ENCODE measurements at places on chromosomes 1 and 21.

GRCh38 chr1:8219530-8219929, 98.4 kb upstream of the SLC45A1 start:
- DNase-seq: no peak

DNA sequence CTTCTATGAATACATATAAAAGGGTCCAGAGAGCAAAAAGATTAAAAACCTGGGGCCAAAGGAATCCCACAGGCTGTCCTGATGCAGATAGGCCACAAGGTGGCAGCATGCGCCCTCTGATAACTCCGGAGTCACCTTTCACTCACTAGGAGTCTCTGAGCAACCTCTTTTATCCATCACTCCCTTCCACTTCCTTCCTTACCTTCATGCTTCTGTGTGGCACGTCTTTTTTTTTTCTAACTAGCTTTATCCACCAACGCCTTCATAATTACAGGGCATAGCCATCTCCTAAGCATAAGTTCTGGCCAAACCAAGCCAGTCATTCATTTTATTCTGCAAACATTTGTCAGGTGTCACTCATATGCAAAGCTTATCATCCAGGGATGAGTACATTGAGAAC, 3.9 kb upstream of the PGLYRP4 start:
- DNase-seq: peak; percentile 7

DNA sequence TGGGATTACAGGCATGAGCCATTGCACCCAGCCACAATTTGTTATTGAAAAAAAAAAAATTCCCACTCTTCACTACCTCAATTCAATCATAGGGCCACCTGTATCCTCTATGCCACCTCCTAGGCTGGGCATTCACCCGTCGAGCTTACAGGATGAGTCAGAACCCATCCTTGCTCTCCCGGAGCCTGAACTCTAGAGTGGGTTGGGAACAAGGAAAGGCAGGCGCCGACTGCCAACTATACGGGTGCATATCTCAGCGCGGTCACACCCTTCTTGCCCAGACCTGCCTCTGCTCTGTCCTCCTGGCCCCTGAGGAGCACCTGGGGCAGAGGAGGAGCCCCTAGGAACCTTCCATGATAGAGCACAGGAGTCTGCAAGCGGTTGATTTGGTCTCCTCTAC, 21.4 kb upstream of the LBR start:
- no peak for DNase-seq

DNA sequence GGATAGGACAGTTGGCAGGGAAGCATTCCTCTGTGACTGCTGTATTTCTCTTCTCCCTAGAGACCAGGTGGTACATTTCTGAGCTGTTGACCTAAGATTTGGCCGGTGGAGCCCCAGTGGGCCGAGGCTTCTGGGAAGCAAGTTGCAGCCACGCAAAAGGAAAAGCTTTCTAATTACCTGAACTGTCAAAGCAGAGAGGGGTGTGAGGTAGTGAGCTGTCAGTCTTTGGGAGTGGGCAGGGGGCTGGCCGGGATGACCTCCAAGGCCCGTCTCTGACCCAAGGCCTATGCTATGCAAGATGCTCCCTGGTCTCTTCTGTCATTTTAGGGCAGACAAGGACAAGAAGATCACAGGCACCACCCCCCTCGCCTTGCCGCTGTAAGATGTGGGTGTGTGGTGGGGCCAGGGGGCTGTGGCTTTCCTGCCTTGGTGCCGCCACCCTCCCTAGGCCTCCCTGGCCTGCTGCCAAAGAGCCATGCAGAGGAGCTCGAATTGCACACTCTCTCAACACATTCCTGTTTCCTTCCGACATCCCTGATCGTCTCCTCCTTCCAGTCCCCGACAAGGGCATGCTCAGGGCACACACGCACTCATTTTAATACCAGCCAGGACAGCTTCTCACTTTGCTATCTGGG, 7.7 kb downstream of the PADI1 start:
- DNase-seq: peak; percentile 23

DNA sequence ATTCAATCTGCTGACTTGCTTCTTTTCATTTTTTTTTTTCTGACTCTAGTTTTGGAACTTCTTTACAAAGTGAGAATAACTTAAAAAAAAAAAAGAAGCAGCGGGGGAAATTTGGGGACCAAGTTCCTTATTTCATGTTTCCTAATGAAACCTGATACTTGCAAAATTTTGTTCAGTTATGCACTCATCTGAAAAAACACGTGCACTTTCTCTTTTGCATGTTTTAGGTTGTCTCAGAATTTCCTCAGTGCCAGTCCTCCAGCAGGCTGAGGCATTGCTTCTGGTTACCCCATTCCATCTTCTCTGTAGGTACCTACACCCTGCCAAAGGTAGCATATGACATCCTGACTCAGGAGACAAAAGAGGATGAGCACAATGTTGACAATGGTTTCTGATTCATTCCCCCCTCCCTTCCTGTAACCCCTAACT, 299.7 kb downstream of the GRIK1 start:
- no peak for DNase-seq

DNA sequence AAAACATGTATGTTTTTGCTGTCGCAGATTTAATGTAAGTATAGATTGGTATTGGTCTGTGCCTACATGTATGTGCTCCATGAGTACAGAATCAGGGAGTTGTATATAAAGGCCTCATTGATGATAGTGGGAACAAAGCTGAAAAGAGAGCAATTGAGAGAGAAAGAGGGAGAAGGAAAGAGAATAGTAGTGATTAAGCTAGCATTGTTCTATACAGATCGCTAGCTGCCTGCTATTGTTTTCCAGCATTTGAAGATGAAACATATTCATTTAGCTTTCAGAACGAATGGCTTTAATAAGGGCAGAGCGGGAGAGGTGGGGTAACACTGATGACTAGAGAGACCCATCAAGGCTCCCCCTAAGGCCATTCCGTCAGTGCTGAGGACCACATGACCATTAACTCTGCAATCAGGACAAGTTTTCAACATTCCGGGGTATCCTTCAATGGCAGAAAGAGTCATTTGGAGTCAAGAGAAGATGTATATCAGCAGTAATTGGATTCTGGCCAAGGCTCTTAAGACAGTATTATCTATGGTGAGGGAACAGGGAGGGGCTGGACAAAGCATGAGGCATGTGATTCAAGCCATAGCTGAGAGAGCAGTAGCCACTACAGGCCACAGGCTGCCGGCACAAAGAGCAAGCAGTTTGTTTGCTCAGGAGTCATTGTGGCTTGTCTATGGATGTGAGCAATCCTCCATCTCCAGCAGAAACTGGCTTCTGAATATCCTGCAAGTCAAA, 176.5 kb downstream of the PBX1 start:
- DNase-seq: no peak

GRCh38 chr21:44531606-44532564, 8.1 kb downstream of the KRTAP10-1 start:
- DNase-seq: no peak

DNA sequence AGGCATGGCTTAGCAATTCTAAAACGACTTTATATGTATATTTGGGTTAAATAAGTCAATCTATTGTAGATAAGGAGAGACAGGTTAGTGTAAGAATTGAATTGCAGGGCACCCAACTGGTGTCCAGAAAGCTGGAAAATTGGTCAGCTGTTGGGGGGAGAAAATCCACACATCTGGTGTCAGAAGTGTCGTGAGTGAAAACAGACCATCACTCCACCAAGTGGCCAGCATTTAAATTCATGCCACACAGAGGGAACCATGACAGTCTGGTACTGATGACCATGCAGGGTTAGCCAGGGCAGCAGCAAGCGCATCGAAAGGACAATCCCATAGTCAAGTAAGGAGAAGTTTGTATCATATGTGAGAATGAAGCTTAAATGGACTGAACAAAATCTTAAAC, 11.7 kb downstream of the LAX1 start:
- DNase-seq: no peak

GRCh38 chr1:101081496-101082488, 56.2 kb upstream of the DPH5 start:
- no peak for DNase-seq

GRCh38 chr1:214379236-214379970, 98.4 kb downstream of the SMYD2 start:
- no peak for DNase-seq

DNA sequence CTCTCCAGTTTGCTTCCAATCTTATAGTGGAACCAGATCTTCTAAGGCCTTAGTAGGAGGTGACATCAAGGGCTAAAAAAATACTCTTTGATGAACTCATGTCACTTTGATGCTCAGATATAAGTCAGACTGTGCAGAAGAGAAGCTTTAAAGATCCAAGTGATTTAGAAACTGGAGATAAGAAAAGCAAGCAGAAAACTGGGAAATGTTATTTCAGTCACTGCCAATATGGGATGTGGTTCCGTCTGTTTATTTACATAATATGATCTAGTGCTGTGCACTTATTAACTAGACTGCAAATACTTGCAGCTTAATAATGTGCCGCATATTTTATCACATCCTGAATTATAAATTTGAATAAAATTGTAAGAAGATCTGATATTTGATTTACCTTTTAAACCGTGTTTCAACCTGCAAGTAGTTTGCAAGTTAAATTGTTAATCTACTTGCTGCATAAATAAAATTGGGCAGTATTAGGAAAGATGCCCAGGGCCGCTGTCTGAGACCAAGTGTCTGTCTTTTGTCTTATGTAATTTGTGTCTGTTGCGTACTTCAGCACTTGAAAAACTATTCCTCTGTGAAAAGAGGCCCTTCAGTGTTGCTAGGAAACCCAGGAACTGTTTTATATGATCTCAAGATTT, 29.6 kb downstream of the CXADR start:
- DNase-seq: no peak

DNA sequence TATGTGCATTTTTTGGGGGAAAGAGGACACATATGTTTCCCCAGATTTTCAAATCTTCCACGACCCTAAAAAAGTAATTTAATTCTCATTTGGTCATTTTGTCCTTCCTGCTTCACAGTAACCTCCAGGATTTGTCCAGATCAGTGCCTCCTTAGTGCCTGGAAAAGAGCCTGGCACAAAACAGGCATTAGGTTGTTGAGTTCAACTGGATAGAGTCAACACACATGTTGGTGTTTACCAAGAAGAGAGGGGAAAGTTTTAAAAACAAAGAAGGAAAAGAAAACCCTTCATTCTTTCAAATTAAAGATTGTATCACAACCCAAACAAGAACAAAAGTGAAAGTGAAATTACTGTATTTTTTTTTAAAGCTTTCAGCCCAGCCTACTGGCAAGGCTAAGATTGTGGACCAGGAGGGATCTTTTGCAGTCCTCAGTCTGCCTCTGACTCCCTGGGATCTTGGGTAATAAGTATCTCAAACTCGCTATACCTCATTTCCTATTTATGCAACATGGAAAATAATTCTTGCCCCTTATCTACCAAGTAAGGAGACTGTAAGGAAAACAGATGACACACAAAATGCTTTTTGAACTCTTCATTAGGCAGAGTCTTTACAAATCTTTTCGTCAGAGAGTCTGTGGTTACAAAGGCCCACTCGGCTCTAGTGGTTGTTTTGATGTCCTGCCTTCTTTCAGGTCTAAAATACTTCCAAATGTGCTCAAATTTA, 57.8 kb downstream of the ZNF281 start:
- no peak for DNase-seq

DNA sequence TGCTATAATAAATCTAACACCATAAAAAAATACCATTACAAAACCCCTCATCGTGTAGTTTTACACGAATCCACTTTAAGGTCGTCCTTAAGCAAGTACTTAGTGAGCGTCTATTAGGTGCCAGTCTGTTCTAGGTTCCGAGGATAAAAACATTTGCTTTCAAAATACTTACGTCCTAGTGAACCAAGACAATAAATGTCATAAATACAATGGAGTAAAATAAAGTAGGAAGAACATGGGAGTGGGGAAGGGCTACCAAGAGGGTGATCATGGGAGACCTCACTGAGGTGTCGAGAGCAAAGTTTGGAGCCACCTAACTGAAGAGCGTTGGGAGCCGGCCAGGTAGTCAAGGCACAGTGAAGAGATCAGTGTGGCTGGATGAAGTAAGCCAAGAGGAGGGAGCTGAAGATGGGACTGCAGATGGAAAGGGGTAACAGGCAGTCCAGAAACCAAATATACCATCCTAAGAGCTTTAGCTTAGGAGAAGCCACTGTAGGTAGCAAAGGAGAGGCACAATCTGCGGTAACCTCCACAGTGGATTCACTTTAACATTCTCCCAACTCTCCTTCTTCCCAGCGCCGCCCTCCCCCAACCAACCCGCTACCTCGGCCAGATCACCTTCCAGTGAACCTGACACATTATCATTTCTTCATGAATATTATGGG, 684 bp downstream of the LTN1 start:
- DNase-seq: no peak

GRCh38 chr1:160226623-160227022, 21.4 kb downstream of the PEA15 start:
- DNase-seq: no peak

DNA sequence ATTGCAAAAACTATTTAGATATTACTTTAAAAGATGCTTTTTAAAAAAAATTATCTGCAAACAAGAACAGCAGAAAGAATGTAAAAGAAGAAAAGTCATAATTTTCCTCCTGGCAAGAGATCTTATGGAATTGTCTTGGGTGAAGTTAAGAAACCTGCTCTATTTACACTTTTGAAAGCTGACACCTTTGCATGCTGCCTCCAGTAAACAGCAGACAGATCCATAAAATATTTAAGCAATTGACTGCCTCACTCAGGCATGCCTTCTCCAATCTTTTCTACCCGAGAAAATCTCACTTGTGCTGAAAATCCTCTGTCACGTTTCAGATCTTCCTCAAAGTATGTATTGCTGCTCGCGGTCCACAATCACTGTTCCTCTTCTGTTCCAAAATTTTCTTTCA, 107.9 kb upstream of the ZP4 start:
- DNase-seq: no peak

DNA sequence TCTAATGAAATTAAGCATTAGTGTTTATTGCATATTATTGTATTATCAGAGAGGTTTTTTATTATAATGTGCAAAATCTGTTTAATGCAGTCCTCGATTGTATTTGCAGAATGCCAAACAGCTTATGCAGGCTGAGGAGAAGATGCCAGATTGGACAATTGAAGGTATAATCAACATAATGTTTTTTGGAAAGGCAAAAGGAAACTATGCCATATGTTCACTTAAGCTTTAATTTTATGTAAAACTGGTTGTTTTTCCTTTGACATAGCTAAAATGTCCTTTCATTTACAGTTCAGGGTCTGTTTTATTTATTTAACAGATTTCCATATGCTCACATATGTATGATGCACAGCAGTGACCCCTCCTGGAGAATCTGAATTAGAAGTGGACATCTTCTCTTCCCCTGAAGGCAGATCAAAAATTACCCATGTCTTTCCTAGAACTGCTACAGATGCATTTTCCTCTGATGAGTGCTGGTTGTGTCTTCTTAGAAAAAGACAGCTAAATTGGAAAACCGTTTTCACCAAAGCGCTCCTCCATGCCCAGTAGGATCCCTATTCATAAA, 143.5 kb upstream of the USH2A start:
- no peak for DNase-seq

GRCh38 chr1:151739590-151740355, 18.5 kb downstream of the RIIAD1 start:
- no peak for DNase-seq

All from activated CD4-positive, CD25-positive, alpha-beta regulatory T cell (primary cell).